ENCODE measurements at places on chromosomes 16 and 17. TPM values are rescaled to one million over a fixed set of nuclear protein-coding genes. Genes with fewer than 3 reads are reported as not detected.

NEUROD2 gene
- 0.02 TPM for polyA plus RNA-seq

HEXIM1 gene
- 24.2 TPM for polyA plus RNA-seq

SAMD14 gene
- polyA plus RNA-seq: 0.44 TPM

SYT17 gene
- polyA plus RNA-seq: 3.5 TPM

All from esophagus (tissue), 2 donors.